MV-4-11 (cell line): ENCODE measurements at places on chromosomes 7 and 10.

DNA sequence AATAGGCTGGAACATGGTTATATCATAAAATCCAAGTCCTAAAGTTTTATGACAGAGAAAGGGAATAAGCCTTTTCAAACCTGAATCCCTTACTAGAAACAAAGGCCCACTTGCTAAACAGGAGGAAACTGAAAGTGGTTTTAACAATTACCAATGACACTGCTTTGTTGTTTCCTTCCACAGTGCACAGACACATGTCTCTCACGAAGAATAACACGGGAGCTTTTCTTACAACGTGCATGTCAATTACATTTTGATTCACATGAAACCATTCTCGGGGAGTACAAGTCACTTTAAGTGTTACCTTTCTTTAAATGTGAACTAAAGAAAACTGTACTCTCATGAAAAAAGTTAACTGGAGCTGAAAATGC is 1.4 kb downstream of the MRPS33 start:
- no peak for DNase-seq

- no peak for DNase-seq
Measured at GRCh38 chr7:143216151-143216550, 5.7 kb upstream of the TAS2R40 start.

- no peak for DNase-seq
Measured at GRCh38 chr7:98702021-98702420, 84.9 kb downstream of the NPTX2 start.

DNA sequence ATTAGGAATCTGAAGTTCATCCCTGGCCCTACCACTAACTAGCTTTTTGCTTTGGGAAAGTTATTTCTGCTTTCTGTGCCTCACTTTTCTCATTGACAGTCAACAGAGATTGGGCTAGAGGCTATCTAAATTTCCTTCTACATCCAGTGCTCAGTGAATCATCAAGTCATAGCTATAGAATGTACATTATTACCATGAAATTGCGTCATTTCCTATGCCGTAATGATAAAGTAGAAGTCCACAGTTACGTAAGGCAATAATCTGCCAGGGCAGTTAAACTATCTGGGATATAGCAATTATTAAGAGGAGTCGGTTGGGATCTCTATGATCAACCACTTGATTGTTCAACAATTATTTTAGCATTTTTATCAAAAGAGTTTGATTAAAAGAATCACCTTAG is 64.4 kb downstream of the ITGB8 start:
- DNase-seq = peak; percentile 32

DNA sequence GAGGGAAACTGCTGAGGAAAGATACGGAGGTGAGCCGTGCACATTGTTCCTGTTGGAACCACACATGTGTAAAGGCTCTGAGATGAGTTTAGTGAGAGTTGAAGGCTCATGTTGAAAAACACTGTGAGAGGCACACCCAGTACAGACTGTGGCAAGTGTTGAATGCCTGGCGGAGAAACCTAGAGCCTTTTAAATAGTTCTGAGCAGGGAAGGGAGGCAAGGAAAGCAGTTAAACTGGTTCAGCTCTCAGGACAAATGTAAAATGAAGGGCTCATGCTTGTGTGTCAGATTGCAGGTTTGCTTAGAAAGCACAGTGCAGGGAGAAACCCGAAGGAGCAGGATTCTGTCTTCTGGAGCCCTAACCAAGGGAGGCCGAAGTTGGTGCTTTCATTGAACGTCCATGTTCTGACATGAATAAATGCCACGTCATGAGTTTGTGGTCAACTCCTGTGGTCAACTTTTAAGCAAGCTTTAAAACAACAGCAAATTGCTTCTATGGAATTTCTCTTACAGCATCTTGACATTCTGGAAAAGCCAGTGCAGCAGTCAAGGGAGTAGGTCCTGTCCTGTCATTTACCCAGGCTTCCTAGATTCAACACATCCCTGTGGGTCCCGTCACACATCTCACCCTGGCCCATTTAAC is 650.9 kb upstream of the GALNT17 start:
- DNase-seq = no peak

DNA sequence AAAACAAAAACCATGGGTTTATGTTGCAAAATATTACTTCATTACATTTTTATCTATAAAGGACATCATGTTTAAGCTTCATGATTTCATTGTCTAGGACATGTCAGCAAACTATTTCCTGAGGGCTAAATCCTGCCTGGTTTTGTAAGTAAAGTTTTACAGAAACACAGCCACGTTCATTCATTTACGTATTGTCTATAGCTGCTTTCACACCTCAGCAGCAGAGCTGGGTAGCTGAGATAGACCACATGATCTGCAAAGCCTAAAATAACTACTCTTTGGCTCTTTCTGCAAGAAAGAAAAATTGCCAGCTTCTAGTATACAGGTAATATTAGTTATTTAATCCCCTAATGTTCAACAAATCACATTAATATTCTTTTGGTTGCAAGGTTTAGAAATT is 12.7 kb upstream of the PIP4K2A start:
- DNase-seq = no peak

- DNase-seq = no peak
Measured at GRCh38 chr10:45433716-45434469, 59.9 kb downstream of the ALOX5 start.

GRCh38 chr7:18538554-18539250 is 43.2 kb downstream of the HDAC9 start:
- DNase-seq = no peak

DNA sequence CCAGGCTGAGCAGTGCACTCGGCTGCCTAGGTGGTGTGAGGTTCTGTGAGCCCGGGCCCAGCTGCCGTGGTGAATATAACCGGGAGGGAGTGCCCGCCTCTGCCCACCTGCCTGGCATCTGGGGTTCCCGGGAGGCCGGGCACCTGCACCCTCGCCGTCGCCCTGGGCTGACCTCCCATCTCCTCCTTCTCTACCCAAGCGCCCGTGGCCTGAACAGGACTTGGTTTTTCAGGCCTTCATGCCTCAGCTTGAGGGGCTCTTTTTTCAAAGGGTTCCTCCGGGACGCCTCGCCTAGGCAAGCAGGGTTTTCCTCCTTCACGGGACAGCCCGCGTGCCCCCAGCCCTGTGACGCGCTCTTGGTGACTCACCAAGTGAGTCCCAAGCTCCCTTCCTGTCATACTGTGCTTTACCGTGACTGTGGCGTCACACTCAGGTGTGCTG is 9.9 kb downstream of the INPP5A start:
- DNase-seq = peak; percentile 12

- no peak for DNase-seq
Measured at GRCh38 chr10:30068492-30069223, 9.3 kb upstream of the JCAD start.

DNA sequence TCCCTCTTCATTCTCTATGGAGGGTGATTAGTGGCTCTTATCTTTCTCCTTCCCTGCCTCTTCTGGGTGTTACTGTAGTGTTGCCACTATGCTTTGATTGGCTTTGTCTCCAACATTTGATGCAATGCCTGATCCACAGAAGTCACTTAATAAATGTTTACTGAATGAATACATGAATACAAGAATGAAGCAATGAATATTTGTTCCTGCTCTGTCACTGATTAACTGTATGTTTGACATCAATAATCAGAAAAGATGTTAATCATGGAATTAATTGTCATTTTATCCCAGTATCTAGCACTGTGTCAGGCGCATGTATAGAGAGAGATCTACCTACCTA is 4.3 kb downstream of the ANK3 start:
- DNase-seq = no peak

GRCh38 chr7:24963218-24963617 is 16.8 kb downstream of the OSBPL3 start:
- peak; percentile 95 for DNase-seq

GRCh38 chr7:135522509-135522908 is 12.6 kb upstream of the CNOT4 start:
- no peak for DNase-seq

DNA sequence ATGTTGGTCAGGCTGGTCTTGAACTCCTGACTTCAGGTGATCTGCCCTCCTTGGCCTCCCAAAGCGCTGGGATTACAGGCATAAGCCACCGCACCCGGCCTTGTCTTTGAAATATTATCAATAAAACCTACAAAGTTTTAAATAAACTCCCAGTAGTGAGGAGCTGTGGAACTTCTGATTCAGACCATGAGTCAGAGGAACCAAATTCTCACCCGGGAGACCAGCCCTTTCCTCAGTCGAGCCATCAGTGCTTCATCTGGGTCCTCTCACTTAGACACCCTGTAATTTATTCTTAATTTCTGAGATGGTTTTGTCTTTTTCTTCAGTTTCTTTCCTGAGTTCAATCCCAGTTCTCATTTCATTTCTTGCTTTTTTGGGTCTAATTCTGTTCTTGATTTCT is 68.6 kb downstream of the DYNC2I1 start:
- no peak for DNase-seq

DNA sequence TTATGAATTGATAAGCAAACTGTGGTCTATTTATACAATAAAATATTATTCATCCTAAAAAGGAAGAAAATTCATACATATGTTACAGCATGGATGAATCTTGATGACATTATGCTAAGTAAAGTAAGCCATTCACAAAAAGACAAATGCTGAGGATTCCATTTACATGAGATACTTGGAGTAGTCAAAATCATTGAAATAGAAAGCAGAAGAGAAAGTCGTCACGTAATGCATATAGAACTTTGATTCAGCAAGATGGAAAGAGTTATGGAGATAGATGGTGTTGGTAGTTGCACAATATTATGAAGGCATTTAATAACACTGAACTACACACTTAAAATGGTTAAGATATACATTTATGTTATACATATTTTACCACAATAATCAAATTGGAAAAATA is 309.7 kb upstream of the KLF6 start:
- DNase-seq = peak; percentile 39

DNA sequence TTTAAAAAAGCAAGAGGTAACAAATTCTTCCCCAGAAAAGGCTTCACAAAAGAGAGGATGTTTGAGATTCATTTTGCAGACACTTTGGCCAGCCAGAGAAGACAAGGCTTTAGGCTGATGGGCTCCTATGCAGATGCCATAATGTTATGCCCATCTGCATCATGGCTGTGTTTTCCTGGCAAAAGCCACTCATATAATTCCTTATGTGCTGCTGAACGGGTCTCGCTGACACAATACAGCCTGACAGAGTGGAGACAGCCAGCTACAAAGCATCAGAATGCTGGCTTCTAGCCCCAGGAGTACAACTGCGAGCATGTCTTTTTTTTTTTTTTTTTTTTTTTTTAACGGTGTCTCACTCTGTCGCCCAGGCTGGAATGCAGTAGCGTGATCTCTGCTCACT is 1157.4 kb upstream of the AUTS2 start:
- no peak for DNase-seq

GRCh38 chr10:124603376-124604213 is 140.6 kb downstream of the FAM53B start:
- no peak for DNase-seq

DNA sequence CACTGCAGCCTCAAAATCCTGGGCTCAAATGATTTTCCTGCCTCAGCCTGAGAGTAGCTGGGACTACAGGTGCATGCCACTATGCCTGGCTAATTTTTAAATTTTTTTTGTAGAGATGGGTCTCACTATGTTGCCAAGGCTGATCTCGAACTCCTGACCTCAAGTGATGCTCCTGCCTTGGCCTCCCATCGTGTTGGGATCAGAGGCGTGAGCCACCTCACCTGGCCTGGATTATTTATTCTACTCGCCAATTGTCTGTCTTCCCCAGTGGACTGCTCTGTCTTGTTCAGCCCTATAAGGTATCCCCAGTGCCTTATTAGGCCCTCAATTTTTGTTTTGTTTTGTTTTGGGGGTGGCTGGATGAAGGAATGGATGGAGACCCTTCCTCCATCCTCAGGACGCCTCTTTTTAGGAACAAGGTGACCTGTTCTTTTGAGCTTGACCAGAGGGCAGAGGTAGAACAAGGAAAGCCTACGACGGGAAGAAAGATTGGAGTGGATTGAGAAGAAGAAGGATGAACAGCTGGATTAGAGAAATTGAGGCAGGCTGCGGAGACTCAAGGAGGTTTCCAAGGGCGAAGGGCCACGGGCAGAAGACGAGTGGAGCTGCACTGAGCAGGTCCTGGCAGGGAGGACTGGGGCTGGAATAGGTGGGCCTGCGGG is 541 bp upstream of the DENND10 start:
- DNase-seq = no peak

- no peak for DNase-seq
Measured at GRCh38 chr10:44312401-44312800, 72.5 kb downstream of the CXCL12 start.

DNA sequence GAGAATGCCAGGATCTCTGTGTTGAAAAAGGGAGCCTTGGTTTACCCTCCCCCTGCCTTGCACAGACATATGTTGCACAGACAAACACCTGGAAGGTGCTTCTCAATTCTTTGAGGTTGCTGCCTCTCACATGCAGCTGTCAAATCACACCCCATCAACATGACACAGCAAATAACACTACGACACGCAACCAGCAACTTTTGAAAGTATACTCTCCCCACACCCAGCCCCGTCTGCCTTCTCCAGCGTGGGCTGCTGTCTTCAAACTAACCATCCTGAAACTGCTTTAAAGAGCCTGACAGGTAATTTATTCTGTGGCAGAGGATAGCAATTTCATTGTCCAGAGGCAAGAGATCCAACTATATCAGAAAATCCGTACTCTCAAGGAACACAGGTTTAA is 136.1 kb downstream of the PLXNA4 start:
- no peak for DNase-seq
